ENCODE measurements at places on chromosomes 5 and 9. TPM values are rescaled to one million over a fixed set of nuclear protein-coding genes. Genes with fewer than 3 reads are reported as not detected.

GRCh38 chr5:33364406-33364805 is 76.4 kb upstream of the TARS1 start:
- DNase-seq: no peak

DNA sequence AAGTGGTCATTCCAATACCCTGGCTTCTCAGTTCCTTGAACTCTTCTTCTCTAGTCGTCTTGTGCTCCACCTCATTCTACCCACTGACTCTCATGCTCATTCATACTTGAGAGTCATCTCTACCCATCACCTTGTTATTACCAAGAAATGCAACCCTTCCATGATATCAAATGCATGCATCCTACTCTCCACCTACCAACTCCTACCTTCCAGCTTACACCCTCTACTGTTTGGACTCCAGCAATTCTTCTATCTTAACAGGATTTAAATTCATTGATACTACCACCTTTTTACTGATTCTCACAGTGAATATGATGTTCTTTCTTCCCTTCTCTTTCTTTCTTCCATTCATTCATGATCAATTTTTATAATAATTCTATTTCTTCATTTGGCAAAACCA is 30.7 kb downstream of the NRG2 start:
- DNase-seq: no peak

DNA sequence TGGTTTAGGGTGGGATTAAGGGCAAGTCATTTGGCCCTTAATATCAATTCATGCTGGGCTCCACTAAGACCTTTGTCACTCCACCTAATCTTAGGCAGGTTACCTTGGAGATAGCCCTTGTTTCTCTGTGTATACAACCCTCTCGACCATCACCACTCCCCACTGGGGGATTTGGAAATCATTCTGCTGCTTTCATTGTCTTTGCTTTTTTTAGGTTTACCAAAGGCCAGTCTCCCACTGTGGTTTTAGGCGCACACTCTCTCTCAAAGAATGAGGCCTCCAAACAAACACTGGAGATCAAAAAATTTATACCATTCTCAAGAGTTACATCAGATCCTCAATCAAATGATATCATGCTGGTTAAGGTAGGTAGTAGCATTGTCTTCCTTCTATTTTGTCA is 6.2 kb downstream of the GZMK start:
- no peak for DNase-seq

DNA sequence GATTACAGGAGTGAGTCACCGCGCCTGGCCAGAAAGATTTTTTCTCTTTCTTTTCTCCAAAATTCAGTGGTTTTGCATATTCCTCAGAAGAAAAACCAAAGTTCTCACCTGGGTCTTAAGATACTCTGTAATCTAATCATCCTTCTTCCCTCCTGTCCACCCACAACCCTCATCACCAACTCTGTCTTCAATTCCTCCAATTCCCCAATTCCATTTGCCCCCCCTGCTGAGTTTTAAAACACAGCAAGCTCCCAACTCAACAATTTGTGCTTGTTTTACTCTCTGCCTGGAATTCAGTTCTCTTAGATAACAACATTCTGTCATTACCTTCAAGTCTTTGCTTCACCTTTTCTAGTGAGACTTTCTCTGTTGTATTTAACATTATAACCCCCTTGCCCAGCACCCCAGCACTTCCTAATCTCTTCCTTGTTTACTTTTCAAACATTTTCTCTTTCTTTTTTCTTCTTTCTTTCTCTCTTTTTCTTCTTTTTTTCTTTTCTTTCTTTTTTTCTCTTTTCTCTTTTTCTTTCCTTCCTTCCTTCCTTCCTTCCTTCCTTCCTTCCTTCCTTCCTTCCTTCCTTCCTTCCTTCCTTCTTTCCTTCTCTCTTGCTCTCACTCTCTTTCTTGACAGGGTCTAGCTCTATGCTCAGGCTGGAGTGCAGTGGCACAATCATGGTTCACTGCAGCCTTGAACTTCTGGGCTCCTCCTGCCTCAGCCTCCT is 7.8 kb downstream of the TEX48 start:
- no peak for DNase-seq

DNA sequence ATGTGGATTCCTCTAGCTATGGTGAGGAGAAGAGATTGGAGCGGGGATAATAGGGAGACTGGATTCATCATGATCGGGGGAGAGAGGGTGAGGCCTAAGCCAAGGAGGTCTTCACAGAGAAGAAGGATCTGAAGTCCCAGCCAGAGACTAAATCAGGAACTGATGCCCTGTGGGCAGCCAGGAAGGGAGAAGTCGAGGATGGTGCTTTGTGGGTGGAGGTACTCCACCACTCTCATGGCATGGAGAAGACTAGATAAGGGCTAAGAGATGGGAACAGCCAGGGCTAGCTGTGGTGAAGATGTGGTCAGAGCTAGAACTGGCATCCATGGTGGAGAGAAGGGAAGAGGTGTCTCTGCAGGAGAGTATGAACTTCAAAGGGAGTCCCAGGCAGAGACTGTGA is 3.0 kb upstream of the RGS14 start:
- no peak for DNase-seq

The NR2F1-AS1 gene
- polyA plus RNA-seq: 2.9 TPM

The IFNA8 gene
- polyA plus RNA-seq: not detected

The SLC36A2 gene
- polyA plus RNA-seq: 0.04 TPM
